ENCODE measurements at places on chromosomes 3 and 15.

DNA sequence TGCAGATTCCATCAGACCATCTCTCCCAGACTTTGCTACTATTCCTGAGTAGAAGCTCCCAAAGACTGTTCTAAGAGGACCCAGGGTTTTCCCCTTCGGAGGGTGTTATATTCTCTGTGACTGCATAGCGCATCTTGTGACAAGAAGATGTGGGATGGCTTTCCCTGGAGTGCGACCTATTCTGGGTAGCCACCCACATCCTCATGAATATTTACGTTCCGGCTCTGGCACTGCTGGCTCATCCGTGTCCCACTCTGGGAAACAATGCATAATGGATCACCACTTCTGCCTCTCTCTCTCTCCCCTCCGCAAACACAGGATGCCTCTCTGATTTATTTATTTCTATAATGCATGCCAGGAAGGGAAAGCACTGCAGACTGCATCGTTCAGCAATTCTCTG, 166.1 kb downstream of the PYDC2 start:
- DNase-seq, result no peak

- peak; percentile 51 for DNase-seq
Measured at GRCh38 chr3:5428607-5429516, 241.4 kb downstream of the EDEM1 start.

DNA sequence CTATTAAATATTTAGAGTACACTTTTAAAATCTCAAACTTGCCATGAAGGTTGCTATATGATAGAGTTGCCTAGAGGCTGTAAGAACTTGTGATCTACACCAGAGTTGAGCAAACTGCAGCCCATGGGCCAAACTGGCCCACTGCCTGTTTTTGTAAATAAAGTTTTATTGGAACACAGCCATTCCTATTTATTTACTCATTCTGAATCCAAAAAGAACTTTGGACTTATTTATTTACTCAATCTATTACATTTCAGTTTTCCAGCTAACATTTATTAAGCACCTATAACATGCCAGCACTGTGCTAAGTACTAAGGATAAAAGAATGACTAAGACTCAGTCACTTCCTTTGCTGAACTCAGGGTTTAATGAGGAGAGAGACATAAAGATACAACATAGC, 403.6 kb downstream of the ERC2 start:
- peak; percentile 26 for DNase-seq

DNA sequence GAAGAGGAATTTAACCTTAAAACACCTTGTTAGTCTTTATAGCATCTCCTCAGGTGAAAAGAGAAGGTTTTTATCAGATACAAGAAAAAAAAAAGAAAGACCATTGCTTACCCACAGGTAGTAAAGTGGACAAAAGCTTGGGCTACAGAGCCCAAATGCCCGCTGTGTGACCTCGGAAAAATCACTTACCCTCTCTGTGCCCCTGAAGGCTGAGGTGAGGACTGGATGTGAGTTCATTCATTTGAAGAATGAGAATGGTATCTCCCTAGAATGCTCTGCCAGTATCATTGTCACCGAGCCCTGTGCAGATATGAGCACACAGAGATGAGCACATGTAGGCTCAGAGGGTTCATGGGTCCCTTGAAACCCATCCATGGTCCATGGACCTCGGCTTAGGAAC, 17.6 kb upstream of the FAM240A start:
- DNase-seq, result no peak

GRCh38 chr3:7709376-7710082, 792.1 kb upstream of the LMCD1 start:
- peak; percentile 35 for DNase-seq

GRCh38 chr3:6935970-6936369, 75.1 kb downstream of the GRM7 start:
- DNase-seq, result no peak

DNA sequence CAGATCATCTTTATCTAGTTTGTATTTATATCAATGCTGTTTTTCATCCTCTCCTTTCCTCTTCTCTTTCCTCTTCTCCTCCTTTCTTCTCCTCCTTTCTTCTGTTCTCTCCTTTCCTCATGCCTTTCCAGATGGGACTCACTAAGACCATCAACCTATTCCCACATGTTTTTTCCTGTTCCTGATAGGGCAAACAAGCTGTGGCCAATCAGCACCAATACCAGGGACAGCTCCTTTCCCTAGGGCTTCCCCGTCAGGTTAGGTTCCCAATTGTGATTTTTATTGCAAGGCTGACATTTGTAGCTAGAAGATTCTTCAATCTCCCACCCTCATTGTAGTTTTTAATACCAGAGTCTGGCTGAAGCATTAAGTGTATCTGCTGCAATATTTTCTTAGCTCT, 76.3 kb upstream of the COL8A1 start:
- peak; percentile 57 for DNase-seq

Data from astrocyte of the spinal cord (primary cell).